GM20000 (cell line): ENCODE measurements at places on chromosomes 2 and 18.

DNA sequence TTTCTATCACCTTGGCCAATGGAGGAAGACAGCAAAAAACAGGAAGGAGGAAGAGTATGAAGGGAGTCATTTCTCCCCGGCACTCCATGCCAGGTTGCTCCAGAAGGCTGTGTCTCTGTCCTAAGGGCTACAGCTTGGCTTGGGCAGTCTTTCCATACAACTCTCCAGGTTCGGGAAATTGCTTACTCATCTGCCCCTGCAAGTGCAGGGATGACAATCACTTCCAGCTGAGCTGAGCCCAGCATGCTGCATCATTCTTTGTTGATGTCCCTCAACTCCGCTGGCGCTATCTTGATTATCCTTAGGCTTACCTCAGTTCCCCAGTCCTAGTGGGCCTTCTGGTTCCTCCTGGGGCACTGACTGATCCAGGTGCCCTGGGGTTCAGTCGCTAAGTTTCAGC lies 86.9 kb upstream of the COPS8 start:
- no peak for DNase-seq

DNA sequence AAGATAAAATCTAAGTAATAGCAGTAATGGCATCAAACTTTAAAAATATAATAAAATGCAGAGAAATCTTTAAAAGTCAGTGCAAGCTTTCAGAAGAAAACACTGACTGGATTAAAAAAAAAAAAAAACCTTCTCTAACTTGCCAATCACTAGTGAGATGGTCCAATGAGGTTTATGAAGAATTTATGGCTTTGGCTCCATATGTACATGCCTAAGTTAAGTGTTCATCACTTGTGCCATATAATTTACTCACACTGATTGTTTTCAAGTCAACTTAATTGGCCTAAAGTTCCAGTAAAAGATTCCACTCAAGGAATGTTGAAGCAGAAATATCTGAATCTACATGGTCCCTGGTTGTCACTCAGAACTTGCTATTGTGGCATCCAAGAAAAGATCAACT lies 40.7 kb upstream of the RAB27B start:
- no peak for DNase-seq

- DNase-seq = no peak
Observed at GRCh38 chr2:30404319-30405259, 42.5 kb upstream of the LCLAT1 start.

DNA sequence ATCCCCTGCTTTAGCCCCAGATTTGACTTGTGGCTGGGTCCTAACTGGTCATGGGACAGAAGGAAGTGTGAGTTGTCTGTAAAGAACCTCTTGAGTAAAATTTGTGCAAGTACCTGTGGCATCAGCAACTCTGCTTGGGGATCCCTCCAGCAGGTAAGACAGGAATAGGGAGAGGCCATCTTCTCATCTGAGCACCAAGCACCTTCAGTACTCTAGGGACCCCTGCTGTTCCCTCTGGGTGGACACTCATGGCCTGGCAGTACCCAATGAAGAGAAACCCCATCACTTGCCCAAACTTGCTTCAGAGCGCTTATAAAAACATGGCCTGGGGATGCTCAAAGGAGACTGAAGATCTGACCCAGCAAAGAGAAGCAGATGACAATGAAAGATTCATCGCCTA lies 297.8 kb downstream of the SP3 start:
- no peak for DNase-seq

DNA sequence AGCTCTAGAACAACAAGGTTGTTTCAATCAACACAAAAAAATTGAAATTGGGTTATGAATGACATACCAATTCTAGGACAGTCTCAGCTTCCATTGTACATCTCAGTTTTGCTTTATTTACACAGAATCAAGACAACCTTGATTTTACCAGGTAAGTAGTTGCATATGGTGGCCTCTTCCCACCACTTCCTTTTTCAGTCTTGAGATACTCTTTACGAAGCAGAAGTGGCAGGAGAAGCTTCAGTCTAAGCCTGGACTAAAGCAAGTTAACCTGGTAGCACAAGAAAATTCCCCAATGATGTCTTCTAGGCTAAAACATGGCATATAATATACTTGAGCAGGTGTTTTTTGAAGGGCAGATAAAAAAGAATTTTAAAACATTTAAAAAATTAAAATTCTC lies 10.7 kb upstream of the FAM136A start:
- no peak for DNase-seq

DNA sequence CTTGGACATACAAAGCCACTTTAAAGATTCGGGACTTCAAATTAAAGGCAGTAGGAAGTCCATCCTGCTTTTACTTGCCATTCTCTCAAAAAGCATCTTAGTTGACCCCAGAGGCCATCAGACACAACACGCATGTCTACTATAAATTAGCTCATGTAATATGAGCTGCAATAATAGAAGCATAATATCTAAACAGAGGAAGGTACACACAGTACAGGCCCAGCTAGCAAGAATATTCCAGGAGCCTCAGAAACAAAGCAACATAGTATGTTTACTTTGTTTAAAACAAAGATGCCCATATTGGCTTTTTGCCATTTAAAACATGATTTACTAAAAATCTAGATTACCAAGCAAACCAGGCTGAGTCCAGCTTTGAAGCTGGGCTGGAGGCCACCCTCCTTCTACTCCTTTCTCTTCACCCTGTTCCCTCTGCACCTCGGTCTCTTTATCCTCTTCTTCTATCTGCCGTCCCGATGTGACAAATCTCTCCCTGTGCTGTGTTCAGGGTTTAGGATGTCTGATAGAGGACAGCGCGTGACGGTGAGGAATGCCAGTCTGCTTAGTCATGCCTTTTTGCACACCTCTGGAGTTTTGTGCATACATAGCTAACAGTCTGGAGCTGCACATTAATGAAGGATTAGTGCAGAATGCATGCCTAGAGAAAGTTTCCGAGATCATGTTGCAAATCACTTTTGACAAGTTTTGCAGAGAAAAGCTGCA lies 28.2 kb downstream of the DTNA start:
- DNase-seq = no peak

DNA sequence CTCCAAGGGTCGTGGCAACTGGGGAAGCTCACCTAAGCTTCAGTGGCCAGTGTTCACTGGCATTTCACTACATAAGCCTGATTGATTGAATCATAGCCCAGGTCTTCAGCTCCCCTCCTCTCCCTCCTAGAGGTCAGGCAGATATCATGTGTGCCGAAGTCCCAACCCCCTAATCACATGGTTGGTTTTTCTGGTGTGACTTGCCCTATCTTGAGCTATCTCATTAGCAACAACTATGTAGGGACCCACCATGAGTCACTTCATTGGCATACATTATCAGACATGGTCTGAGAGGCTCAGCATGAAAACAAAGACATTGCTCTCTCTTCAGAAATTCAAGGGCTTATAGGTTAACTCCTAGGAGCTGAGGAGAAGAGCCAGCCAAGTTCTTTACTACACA lies 76.8 kb downstream of the LYPD1 start:
- no peak for DNase-seq

DNA sequence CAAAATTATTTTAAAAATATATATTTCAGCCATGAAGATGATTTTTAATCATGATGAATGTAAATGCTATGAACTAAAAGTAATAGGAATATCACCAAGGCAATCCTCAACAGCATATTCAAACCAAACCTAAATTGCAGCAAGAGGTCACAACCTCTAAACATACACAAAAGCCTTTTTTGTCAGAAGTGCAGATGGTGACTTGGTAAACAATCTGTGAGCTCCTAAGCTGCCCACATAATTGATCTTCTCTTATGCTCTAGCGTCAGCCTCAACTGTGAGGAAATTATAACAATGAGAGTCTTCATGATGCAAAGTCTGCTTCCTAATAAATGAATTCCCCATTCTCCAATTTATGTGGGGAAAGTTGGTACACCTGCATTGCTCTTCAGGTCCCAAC lies 113.2 kb downstream of the TSN start:
- no peak for DNase-seq

DNA sequence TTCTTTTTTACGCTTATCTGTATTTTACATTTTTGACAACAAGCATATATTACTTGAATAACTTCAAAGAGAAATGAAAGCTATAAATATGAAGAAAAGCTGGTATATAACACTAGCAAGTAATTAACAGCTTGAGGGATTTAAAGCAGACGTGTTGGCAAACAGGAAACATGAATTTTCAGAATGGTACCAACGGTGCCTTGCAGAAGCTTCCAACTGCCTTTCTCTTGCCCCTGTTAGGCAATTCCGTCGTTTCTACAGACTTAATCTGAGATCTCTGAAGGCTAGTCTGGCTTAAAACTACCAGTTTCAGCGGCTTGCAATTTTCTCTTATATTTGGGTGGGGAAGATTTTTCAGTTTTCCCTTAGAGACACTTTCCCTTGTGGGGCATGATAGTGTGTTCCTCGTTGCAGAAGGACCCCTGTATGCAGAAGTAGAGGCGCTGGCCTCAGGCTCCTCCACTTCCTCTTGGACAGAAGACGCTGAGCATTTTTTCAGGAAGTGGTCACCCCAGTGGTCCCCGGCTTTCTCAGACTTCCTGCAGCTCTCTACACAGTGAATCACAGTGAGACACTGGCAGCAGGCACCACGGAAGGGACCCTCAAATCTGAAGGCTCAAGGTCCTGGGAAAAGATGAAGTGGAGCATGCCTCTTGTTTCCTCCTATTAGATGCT lies 56.2 kb upstream of the SLC16A14 start:
- DNase-seq = peak; percentile 33

GRCh38 chr2:81396417-81397019 lies 1092.0 kb upstream of the LRRTM1 start:
- DNase-seq = no peak

DNA sequence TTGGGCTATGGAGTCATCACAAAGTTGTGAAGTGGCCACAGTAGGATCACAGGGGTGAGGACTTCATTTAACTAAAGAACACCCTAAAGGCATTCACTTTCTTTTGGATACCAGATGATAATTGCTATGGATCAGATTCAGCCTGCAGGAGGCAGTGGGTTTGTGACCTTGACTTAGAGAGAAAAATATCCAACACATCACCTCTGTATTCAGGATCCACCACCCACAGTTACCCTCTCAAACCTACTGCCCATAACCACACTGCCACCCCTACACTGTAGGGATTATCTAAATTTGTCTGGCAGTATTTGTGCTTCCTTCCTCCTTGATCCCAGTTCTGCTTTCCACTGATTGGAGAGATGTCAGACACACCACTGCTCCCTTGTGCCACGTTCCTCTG lies 269.4 kb downstream of the MYCN start:
- DNase-seq = no peak

DNA sequence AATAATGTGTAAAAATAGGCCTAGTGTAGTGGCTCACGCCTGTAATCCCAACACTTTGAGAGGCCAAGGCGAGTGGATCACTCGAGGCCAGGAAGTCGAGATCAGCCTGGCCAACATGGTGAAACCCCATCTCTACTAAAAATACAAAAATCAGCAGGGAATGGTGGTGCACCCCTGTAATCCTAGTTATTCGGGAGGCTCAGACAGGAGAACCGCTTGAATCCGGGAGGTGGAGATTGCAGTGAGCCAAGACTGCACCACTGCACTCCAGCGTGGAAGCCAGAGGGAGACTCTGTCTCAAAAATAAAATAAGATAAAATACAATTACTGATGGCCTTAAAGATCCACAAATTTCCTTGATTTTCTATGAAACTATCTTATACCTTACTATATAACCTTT lies 3.8 kb downstream of the ATF2 start:
- DNase-seq = no peak

GRCh38 chr2:68426446-68426845 lies 40.6 kb downstream of the FBXO48 start:
- no peak for DNase-seq

GRCh38 chr2:51153236-51153635 lies 121.3 kb upstream of the NRXN1 start:
- no peak for DNase-seq

- no peak for DNase-seq
Observed at GRCh38 chr2:69604026-69604678, 39.4 kb downstream of the AAK1 start.
